ENCODE measurements at places on chromosomes 6 and 20.

DNA sequence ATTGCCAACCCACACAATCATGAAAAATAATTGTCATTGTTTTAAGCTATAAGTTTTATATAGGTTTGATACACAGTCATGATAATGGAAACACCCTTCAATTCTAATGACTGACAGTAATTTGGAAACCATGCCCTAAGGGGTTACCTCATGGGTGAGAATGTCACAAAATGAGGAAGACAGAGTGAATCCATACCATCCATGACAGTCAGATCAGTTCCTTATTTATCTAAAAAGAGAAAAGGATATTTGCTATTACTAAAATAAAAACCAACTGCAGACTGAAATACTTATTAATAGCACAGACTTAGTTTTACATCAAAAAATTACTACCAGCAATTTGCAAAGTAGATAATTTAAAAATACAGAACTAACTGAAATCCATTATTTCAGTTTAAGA is 437.8 kb downstream of the UTRN start:
- no peak for DNase-seq

DNA sequence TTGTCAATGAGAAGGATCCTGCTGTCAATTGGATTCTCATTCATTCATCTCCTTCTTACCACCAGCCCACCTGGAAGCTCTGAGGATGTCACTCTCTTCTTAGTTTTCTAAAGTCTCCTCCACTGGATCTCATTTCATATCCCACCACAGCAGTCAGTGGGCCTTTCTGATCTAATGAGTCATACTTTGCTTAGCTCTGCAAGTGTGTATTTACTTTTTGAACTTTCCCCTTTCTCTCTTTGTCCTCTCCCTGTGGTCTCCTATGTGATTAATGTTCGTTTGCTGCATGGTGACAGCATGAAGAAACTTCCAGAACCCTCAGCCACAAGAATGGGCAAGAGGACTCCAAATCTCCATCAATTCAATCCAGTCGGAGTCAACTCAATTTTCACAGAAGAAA is 63.6 kb upstream of the SYNDIG1 start:
- no peak for DNase-seq

- DNase-seq = no peak
These were observed 52.7 kb upstream of the PTGIS start for GRCh38 chr20:49620364-49621240.

DNA sequence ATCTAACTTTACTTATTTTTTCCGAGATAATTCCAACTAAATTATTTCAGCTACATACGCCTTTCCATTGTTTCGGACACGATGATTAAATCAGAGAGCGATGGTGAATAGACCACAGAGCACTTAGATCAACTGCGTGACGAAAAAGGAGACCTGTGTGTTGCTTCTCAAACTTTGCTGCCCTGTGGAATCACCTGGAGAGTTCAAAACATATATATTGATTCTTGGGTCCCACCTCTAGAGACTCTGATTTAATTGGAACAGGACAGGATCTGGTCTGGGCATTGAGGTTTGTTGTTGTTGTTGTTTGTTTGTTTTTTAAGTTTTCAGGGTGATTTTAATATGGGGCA is 401 bp upstream of the TNFRSF21 start:
- no peak for DNase-seq

GRCh38 chr20:48659858-48660257 is 167.9 kb downstream of the PREX1 start:
- DNase-seq = no peak

- no peak for DNase-seq
These were observed 308.8 kb upstream of the HS3ST5 start for GRCh38 chr6:114651611-114652010.

GRCh38 chr6:89679215-89680120 is 40.9 kb upstream of the LYRM2 start:
- no peak for DNase-seq

GRCh38 chr6:33959661-33960344 is 156.0 kb upstream of the MLN start:
- no peak for DNase-seq

- no peak for DNase-seq
These were observed 41.0 kb downstream of the PLEKHG1 start for GRCh38 chr6:150640556-150641209.

GRCh38 chr20:25015986-25016385 is 23.4 kb upstream of the APMAP start:
- no peak for DNase-seq

GRCh38 chr6:11447265-11447664 is 90.3 kb upstream of the TMEM170B start:
- no peak for DNase-seq

- DNase-seq = no peak
These were observed 40.4 kb downstream of the SNX5 start for GRCh38 chr20:17928211-17928611.

DNA sequence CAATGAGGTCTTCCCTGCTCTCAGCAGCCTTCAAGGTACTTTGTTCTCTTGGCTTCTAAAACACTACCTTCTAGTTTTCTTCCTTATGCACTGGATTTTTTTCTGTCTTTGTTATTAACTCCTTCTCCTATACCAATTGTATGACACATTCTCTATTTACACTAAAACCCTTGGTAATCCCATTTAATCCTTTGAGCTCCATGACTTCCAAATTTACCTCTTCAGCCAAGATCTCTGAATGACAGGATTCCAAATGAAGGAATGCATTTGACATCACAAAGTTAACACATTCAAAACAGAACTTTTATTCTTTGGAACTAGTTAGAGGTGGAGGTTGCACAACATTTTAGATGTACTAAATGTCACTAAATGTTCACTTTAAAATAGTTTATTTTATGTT is 86.6 kb upstream of the SAMD5 start:
- DNase-seq = no peak

GRCh38 chr6:56575736-56576135 is 67.0 kb downstream of the DST start:
- DNase-seq = no peak

GRCh38 chr6:81340946-81341345 is 411.5 kb downstream of the TENT5A start:
- DNase-seq = no peak

GRCh38 chr20:45752746-45753145 is 30.6 kb downstream of the SPINT4 start:
- DNase-seq = no peak

GRCh38 chr20:63696306-63696627 is 185 bp upstream of the TNFRSF6B start:
- no peak for DNase-seq

- no peak for DNase-seq
These were observed 171.3 kb upstream of the AGPAT4 start for GRCh38 chr6:161445021-161445799.

GRCh38 chr20:54479138-54479906 is 3.9 kb downstream of the DOK5 start:
- no peak for DNase-seq

GRCh38 chr6:156021746-156022396 is 566.2 kb upstream of the NOX3 start:
- DNase-seq = no peak

- no peak for DNase-seq
These were observed 6.1 kb downstream of the PLAGL2 start for GRCh38 chr20:32201296-32201976.

GRCh38 chr20:25224941-25225340 is 22.9 kb upstream of the PYGB start:
- DNase-seq = no peak

DNA sequence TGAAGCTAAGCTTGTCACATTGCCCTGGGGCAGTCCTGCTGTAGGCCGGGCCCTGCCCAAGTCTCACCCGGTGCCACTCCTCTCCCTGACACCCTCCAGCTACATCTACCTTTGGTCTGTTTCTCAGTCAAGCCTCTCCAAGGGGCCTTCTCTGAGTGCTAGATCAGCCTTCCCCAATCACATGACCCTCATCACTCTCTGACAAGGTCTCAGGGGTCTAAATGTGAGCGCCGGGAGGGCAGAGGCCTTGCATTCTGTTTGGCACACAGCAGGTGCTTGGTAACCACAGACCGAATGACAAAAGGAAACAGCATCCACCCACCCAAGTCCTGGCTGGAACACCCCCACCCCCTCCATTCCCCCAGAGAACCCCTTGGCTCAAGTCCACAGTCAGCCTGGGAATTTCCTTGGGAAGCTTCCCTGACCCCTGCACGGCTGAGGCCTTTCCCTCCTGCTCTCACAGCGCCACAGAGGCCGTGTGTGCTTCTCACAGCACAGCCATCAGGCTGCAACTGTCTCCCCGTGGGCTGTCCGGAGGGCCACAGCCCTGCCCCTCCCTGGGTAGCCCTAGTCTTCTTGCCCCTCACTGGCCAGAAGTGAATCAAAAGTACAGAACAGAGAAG is 32.9 kb downstream of the PKIG start:
- DNase-seq = peak; percentile 26

GRCh38 chr20:44362466-44362940 is 7.0 kb downstream of the HNF4A start:
- DNase-seq = no peak

- DNase-seq = no peak
These were observed 547.5 kb upstream of the ADGRB3 start for GRCh38 chr6:68087399-68088133.

- DNase-seq = no peak
These were observed 125.8 kb upstream of the CST7 start for GRCh38 chr20:24823176-24823784.

DNA sequence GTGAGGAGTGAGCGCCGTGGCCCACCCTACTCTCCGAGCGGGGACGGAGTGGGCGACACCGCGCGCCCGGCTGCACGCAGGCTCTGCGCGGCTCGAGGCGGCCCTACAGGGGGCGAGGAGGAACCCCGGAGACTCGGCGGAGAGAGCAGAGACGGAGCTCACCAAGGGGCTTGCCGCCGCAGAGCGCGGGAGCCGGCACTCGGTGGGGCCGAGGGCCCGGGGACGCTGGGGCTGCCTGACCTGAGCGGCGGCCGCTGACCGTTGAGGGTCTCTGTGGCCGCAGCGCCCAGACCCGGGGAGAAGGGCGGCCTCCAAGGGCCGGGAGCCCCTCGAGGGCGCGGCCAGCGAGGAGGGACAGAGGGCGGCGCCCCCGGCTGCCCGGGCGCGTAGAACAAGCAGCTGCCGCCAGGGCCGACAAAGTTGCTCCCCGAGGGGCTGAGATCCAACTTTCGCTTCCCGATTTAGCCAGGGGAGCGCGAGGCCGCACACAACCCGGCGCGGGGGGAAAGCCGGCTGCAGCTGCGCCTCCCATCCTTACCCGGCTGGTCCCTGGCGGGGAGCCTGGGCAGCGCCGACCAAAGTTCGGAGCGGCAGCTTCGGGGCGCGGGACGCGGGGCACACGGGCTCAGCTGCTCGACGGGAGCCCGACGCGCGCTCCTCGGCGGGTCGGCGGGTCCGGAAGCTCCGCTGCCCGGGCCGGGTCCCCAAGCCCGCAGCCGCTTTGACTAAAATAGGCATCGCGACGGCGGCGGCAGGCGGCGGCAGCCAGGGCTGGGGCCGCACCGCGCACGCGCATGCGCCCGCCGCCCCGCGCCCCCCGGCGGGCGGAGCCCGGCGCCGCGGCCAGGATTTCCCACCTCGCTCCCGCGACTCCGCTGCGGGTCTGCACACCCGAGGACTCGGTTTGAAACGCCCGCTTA is 43.1 kb downstream of the POPDC3 start:
- DNase-seq = peak; percentile 36

DNA sequence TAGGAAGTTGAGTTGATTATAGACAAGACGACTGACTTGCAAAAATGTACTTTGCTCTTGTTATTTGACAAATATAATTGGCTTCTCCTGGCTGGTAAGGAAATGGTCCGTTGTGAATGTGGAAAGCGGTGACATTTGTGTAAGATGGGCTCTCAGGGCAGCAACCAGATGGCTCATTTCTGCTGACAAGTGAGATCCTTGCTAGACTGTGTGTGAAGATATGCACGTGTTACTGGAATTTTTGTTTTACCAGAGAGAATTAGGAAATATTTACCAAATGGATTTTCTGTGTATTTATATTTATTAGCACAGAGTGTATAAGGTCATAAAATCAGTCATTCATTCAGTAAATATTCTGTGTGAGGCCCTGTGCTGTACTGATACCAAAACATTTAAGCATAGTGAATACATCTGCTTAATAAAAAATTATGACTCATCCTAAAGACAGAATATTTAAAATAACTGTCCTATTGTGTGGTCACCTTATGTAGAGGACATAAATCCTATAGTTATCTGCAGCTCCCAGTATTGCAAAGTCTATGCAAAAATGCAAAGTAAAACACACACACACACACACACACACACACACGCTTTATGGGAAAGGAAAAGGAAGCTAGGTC is 109.9 kb upstream of the ASF1A start:
- DNase-seq = no peak

GRCh38 chr6:24043848-24044247 is 82.2 kb upstream of the NRSN1 start:
- DNase-seq = no peak

- no peak for DNase-seq
These were observed 222.9 kb downstream of the PREX1 start for GRCh38 chr20:48604936-48605335.

DNA sequence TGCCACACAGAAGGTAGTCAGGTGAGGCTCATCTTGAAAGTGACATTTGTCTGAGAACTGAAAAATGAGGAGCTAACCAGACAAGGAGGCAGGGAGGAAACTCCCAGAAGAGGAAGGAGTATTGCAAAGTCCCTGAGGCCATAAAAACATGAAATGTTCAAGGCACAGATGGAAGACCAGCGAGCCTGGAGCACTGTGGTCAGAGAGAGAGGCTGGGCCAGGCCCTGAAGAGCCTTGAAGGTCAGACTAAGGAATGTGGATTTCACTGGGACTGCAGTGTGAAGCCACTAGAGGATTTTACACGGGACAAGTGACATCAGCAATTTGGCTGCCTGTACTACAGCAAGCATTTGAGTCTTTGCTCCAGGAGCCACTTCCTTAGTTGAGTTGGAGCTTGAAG is 21.1 kb upstream of the TMEM181 start:
- no peak for DNase-seq

GRCh38 chr6:157891544-157892362 is 68.7 kb downstream of the SNX9 start:
- DNase-seq = no peak

DNA sequence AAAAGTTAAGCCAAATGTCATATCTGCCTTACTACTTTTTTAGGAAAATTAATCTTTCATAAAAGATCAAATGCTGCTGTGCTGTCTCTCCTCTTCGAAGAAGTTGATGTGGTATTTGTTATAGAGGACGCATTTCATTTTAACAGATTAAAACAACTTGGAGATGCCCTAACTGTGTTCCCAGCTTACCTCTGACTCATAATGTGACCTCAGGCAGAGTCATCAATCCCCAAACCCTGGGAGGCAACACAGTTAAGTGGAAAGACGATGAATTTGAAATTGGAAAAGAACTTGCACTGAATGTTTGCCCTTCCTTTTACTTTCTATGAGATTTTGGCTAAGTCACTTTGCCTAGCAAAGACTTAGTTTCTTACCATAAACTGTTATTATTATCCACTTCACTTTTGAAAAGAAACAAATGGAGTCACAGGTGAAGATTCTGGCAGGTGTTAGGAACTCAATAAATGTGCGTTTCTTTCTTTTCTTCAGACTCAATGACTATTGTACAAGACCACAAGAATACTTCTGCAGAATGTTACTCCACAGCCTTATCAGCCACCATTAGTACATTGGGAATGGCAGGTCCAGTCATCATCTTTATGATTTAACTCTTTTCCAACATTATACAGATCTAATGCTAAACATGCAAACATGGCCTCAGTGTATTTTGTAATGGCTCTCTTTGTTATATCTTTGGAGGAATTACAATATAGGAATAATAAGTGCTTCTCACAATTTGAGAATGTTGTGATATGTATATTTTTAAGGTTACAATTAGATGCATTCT is 102.6 kb downstream of the COL21A1 start:
- DNase-seq = no peak
